Omental fat pad (tissue), 4 donors: ENCODE measurements at places on chromosomes 12 and 14. TPM values are rescaled to one million over a fixed set of nuclear protein-coding genes. Genes with fewer than 3 reads are reported as not detected.

POMT2 gene
- total RNA-seq, result 16.0 TPM

C12orf50 gene
- not detected for total RNA-seq

DLK1 gene
- not detected for total RNA-seq

C1QL4 gene
- total RNA-seq, result not detected

POTEG gene
- total RNA-seq, result not detected

- no peak for DNase-seq
These were observed 34.7 kb upstream of the FZD10 start for GRCh38 chr12:130127532-130127911.

- no peak for DNase-seq
These were observed 19.4 kb downstream of the SLC2A13 start for GRCh38 chr12:40086471-40086870.

DNA sequence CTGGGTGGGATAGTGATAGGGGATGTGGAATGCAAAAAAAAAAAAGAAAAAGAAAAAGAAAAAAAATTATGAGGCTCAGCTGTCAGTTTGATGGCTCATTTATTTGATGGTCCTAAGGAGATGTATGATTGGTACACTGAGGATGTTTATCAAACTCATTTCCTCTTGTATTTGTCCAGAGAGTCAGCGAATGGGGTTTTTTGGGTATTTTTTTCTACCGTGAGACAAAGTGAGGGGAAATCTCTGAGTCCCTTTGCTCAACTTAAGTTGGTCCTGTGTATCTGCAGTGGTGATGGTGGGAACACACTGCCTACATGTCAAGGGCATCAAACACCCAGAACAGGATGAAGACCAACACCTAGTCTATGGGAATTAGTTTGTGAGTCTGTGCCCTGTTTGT is 176.9 kb upstream of the HIF1A start:
- DNase-seq, result no peak
